ENCODE measurements at places on chromosomes 5 and 9. TPM values are rescaled to one million over a fixed set of nuclear protein-coding genes. Genes with fewer than 3 reads are reported as not detected.

GRCh38 chr5:1168796-1169195 lies 32.6 kb upstream of the SLC6A19 start:
- no peaks in the 10 kb centered on the region for H3K4me1 ChIP-seq
- H3K36me3 ChIP-seq, result no peaks in the 10 kb centered on the region
- no peak for DNase-seq
- H3K27ac ChIP-seq, result no peak overlapping the region
- H3K27me3 ChIP-seq, result no peaks in the 10 kb centered on the region

SMIM33 gene
- total RNA-seq, result not detected

ATOSB gene
- 6.1 TPM for total RNA-seq

DNA sequence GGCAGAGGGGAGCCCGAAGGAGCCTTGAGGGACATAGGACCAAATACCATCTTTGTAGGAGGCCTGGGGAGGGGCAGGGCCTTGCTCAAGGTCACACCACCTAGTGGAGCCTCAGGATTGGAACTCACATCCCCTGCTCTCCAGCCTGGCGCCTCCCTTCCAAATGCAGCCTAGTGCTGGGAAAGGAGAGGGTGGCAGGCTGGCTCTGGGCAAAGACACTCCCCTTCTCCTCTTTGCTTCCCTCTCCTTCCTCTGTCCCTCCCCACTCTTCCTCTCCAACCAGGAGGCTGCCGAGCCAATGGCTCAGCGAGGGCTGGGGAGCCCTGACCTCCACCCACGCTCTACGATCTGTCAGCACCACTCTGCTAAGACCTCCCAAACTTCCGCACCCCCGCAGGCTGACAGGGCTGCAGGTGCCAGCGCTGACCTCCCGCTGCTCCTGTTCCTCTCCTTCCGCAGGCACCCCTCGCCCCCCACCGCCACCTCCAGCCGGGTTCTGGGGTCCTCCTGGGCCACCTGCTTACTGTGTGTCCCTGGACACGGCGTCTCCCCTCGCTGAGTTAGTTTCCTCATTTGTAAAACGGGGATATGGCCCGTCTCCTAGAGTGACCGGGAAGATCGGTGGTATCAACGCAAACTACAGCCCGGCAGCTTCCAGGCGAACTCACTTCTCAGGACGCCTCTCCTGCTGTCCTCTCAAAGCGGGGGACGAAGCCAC lies 52.9 kb downstream of the C9orf50 start:
- peak; percentile 86 for DNase-seq
- H3K27me3 ChIP-seq, result no peaks in the 10 kb centered on the region
- no peaks in the 10 kb centered on the region for H3K36me3 ChIP-seq
- H3K4me3 ChIP-seq, result peak overlapping the region; percentile 67
- H3K27ac ChIP-seq, result no peak overlapping the region

DNA sequence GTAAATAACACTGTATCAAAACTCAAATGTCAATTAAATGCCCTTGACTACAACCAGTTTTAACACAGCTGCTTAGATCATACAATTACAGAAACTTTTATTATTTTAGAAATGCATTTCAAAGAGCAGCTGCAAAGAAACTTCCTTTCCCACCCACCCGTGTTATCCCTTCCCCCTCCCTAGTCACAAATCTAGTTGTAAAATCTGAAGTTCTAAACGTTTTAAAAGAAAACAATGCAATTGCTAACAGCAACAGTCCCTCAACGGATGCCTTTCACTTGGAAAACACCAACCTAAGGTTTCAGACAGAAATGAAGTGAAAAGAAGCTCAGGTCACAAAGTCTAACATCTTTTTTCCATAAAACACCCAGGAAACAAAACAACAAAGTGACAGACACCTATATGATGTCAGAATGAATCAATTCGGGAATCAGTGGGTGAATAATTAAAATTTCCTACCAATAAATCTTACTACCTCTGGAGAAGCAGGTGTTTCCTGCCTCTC lies 100.3 kb downstream of the FBXW11 start:
- peaks cover 12% of the 10 kb centered on the region for H3K36me3 ChIP-seq
- H3K4me3 ChIP-seq, result no peak overlapping the region
- DNase-seq, result no peak
- no peak overlapping the region for H3K27ac ChIP-seq

SLC6A19 gene
- total RNA-seq, result not detected

NEUROG1 gene
- not detected for total RNA-seq

DNA sequence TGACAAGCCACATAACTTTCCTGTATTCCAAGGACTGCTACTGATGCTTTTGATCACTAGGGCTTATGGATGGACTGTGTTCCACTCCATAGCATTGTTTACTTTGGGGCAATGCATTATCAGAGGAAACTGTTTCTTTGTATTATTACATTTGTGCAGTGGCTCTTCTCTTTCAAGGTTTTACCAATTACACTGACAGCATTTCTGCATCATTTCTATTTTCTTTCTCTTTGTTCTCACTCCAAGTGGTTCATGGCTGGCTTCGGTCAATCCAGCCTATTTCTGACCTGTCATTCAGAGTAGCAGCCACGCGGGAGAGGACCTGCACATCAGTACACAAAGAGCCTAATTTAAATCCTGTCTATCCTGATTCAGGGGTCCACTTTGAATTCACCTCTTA lies 711.0 kb downstream of the TLE4 start:
- no peaks in the 10 kb centered on the region for H3K27me3 ChIP-seq
- no peaks in the 10 kb centered on the region for H3K36me3 ChIP-seq
- no peak for DNase-seq
- H3K27ac ChIP-seq, result no peak overlapping the region
- H3K4me3 ChIP-seq, result no peak overlapping the region
- H3K4me1 ChIP-seq, result no peaks in the 10 kb centered on the region

AHRR gene
- total RNA-seq, result 2.2 TPM

- H3K4me3 ChIP-seq, result no peak overlapping the region
- peaks cover 7% of the 10 kb centered on the region for H3K4me1 ChIP-seq
- H3K36me3 ChIP-seq, result peaks cover 79% of the 10 kb centered on the region
- no peak for DNase-seq
Observed at GRCh38 chr5:180334751-180335613, 18.2 kb downstream of the GFPT2 start.

GABRA1 gene
- total RNA-seq, result not detected

C9 gene
- not detected for total RNA-seq

- no peaks in the 10 kb centered on the region for H3K27me3 ChIP-seq
- H3K27ac ChIP-seq, result no peak overlapping the region
- DNase-seq, result no peak
- peaks cover 9% of the 10 kb centered on the region for H3K4me1 ChIP-seq
- no peaks in the 10 kb centered on the region for H3K36me3 ChIP-seq
Observed at GRCh38 chr5:156420665-156421064, 93.7 kb downstream of the SGCD start.

All from H9 (cell line).